Activated T-cell treated with anti-CD3 and anti-CD28 coated beads, Interleukin-2, amount 50 U/mL, for 24 hours (primary cell): ENCODE measurements at places on chromosomes 5 and 9.

DNA sequence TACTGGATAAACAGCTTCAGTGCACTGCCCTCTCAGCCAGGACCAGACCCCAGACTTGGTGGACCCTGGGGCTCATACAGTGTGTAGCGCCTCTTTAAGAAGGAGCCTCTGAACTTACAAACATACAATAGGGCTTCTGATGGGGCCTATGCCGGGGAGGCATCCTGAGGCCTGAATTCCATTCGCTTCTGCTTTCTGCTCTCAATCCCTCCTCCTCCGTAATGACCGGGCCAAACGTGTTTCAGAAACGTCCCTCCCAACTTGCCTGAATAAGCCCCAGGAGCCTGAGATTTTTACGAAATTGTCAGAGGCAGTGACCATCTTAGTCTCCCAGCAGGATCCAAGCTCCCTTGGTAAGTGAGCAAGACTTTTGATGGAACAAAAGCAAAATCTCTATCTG lies 128.1 kb upstream of the BOD1 start:
- no peak for DNase-seq

GRCh38 chr9:131146186-131146585 lies 20.8 kb downstream of the NUP214 start:
- no peak for DNase-seq

DNA sequence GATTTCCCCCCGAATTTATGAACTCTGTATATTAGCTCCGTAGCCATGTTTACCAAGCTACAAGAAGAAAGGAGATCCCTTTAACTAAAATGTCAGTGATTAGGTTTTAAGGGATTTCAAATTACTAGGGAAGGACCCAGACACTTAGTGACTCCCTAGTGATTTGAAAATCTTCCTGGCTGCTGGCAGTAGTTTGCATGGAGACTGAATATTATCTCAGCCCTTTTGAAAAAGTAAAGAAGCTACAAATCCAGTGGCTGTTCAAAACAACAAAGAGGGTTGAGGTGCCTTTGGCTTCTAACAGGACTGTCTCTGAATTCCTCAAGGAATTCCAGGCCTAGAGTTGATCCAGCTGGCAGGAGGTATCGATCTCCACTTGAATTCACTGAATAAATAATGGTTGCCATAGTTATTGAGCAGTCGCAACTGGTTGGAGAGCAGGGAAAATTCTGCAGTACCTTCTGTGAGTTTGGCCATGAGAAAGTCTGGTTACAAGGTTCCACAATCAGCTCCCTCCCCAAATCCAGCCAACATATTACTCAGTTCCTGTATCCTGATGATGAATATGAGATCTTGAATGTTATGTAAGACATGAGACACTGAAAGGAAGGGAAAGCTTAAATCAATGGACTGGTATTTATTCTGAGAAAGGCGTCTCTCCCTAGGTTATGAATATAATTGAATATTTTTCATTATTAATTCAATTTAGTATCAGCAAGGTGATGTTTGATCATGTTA lies 37.7 kb downstream of the NR4A3 start:
- no peak for DNase-seq

DNA sequence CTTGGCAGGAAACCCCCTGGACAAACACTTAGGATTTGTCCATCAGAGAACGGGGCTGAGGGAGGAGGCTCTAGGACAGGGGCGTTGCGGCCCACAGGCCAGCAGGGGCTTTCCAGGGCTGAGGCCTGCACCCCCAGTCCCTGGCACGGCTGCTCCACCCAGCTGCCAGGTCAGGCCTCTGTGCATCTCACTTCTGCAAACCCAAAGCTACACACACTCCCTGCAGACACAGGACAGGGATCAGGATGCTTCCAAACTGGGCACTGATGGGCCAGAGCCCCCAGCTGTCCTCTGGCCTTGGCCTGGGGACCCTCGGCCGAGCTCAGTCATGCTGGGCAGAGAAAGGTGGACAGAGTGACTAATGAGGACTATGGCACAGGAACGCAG lies 106.2 kb upstream of the SARDH start:
- no peak for DNase-seq

- DNase-seq = no peak
Measured at GRCh38 chr9:113302792-113303418, at the start of gene RNF183. RNF183 (minus strand) TSS chr9:113303376; CDS start chr9:113298184, 5,192 bp downstream.

DNA sequence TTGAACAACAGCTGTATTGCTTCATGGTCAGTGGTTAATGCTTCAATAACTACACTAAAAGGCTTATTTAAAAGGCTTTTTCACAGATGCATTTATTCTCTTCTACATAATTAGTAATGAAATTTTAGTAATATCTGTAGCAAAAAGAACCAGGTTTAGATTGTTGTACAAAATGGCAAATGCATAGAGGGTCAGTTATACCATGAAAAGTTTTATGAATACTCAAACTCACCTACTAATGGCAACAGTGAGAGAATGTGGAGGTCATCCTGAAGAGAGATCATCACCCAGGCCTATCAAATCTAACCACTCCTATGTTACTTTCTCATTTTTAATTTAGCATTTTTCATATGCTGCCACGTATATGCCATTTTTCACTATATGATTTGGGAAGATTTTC lies 444.3 kb upstream of the CDH9 start:
- DNase-seq = no peak

DNA sequence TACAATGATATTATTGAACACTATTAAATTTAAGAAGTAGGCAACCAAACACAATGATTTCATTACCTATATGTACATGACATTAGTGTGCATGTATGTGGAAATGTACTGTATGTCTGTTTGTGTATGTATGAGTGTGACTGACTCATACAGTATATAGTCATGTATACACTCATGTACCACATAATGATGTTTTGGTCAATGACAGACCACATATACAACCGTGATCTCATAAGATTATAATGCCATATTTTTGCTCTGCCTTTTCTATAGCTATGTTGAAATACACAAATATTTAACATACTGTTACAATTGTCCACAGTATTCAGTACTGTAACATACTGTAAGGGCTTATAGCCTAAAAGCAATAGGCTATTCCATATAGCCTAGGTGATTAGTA lies 19.7 kb downstream of the SVEP1 start:
- DNase-seq = no peak

- peak; percentile 59 for DNase-seq
Measured at GRCh38 chr9:110257097-110257841, 962 bp upstream of the TXN start.

GRCh38 chr9:91732187-91733005 lies 217.6 kb downstream of the ROR2 start:
- no peak for DNase-seq

DNA sequence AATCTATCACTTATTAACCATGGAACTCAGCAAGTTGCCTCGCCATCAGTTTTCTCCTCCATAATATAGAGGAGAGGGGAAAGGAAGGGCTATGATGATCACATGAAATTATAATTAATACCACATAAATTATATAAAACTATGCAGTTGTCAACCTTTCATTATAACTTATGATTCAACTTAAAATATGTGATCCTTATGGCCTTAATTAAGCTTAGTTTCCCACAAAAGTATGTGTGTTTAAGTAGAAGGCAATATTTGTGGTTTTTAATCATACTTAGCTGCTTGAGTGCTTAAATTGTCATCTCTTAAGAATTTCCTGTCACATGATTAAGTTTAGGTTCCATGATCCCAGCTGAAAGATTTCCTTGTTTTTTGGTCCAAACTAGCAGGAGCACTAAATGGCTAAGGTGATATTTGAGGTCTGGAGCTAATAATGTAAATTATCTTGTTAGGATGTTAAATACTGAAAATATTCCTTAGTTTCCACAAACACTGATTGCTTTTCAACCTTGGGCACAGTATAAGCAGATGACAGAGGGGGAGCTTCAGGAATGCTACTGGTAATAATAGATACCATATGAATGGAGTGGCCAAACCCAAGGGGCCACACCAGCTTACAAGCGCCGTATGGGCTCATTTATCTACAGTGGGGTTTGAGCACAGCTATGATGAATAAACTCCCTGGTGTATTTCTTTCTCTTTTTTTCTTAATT lies 26.4 kb upstream of the F2R start:
- no peak for DNase-seq

DNA sequence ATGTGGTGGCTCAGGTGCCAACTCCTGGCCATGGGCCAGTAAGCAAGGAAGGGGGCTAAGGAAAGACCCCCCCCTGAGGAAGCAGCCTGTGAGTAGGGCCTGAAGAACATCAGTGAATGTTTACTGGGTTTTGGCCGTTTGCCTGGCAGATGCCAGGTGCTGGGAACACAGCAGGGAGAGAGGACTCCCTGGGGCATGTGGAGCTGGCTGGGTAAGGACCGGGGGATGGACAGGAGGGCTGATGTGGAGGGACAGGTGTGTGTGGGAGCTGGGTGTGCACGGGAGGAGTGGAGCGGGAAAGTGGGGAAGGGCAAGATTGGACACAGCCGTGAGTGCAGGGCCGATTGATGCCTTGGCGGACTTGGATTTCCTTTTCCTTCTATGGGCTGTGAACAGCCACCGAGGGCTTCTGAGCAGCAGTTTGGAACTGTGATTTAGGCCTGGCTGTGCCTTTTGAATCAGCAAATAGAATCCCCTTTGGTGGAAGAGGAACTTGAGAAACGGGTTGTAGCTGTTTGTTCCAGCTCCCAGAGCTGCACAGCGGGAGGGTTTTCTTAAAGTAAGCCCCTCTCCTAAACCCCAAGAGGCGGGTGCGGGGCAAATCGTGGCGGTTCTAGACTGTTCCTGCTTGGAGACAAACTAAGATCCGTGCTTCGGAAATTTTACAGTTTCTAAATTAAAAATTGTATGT lies 3.1 kb downstream of the HMCN2 start:
- DNase-seq = no peak

- no peak for DNase-seq
Measured at GRCh38 chr9:108534741-108535140, 321.0 kb downstream of the ACTL7B start.

DNA sequence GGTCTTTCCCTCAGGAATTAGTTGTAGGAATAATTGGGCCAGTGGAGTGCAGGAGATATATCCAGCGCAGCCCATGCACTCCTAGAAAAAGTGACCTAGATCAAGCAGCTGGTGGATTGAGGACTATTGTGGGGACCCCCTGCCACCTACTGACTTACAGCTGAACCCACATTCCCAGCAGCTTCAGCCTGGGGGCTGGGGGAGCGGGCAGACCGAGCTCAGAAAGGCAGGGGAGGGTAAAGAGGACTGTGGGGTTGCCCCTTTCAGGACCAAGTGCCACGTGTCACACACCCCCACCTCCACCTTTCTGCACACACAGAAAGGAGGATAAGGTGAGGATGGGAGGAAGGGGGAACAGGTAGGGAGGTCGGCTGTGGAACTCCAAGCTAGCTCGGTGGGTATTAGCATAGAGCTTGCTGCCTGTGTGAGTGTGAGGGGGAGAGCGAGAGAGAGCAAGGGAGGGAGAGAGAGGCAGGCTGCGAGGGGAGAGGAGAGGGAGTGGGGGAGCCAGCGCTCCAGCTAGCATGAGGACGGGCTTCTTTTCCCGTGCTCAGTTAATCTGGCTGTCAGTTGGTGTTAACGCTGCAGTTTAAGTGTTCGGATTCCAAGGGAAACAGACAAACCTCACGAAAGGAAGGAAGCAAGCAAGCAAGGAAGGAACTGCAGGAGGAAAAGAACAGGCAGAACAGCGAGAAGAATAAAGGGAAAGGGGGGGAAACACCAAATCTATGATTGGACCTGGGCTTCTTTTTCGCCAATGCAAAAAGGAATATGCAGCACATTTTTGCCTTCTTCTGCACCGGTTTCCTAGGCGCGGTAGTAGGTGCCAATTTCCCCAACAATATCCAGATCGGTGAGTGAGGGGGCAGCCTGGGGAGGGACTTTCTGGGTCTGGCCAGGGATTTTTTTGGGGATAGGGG lies at the start of gene GRIA1:
TSS of gene GRIA1 (plus strand) at position 553 of the 920 bp plus-strand sequence.
- no peak for DNase-seq

DNA sequence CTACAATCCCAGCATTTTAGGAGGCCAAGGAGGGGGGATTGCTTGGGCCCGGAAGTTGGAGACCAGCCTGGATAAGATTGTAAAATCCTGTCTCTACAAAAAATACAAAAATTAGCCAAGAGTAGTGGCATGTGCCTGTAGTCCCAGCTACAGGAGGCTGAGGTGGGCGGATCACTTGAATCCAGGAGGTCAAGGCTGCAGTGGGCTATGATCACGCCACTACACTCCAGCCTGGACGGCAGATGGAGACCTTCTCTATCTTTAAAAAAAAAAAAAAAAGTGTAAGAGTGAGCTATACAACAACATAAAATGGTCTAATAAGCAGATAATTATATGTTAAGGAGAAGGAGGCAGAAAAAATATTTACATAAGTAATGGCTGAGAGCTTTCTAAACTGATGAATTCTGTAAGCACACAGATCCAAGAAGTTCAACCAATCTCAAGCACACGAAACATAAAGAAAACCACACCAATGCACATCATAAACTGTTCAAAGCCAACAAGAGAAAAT lies 23.0 kb downstream of the CDC14B start:
- DNase-seq = no peak

GRCh38 chr9:111615928-111616327 lies 15.2 kb upstream of the DNAJC25 start:
- no peak for DNase-seq

GRCh38 chr9:21510806-21511205 lies 28.7 kb upstream of the IFNE start:
- DNase-seq = no peak

- DNase-seq = no peak
Measured at GRCh38 chr5:172353271-172353812, 69.8 kb upstream of the UBTD2 start.

- no peak for DNase-seq
Measured at GRCh38 chr5:158594595-158595242, 505.0 kb downstream of the EBF1 start.

DNA sequence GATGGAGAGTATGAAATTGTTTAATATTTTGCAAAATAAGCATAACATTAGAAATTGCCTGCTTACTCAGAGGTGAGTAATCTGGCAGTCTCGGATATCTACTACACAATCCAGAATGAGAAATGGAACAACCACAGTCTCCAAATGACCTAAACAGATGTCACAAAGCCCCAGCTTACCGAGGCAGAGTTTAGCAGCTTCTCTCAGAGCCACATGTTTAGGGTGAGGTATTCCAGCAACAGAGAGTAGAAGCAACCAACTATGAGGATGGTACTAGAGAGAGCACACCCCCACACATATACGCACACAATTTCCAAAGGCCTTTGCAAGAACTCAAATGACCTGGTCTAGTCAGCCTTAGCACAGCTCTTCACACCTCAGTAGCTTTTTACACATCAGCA lies 122.7 kb upstream of the LPAR1 start:
- DNase-seq = no peak
